ENCODE measurements at places on chromosomes 2 and 18.

GRCh38 chr2:121455446-121455845 lies 75.2 kb upstream of the RNU4ATAC start:
- DNase-seq = no peak

DNA sequence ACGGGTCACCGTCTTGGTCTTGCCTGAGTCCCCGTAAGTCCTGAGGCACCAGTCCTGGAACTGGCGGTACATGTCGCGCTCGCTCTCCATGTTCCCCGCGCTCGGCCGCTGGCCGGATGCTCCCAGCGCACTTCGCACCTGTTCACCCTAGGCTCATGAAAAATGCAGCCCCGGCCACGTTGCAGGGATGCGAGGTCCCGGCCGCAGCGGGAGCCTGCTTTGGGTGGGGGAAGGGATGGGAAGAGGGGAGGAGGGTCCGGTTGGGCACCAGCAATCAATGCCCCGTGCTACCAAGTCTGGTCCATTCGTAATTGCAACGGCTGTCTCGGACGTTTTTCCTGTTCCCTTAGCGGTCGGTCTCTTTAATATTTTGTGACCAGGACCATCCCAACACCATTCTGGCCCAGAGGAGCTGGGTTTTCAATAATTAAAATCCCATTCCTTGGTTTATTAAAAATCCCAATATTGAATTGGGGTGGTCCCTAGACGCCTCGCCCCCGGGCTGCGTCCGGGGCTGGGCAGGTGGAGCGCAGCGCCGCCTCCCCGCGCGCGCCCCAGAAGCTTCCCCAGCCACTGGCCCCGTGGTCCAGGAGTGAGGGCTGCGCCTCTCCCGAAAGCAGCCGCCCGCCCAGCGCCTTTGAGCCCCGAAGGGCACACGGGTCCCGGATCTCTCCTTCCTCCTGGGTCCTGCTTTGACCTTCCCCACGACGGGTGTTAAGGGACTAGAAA lies 1.4 kb downstream of the NOL4 start:
- DNase-seq = peak; percentile 8

DNA sequence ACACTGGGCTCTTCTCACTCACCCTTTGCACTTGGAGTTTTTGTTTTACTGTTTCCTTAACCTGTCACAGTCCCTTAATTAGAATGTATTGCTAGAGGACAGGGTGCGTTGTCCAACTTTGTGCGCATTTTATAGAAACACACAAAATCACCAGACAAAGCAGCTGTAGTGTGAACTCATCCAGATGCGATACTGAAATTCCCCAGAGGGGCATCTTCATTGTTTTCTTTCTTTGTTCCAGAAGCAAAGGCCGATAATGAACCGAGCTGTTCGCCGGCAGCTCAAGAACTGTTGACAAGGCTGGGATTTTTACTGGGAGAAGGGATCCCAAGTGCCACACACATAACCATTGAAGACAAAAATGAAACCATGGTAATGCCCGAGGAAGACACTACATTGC lies 137.6 kb downstream of the WDSUB1 start:
- no peak for DNase-seq

- no peak for DNase-seq
Measured at GRCh38 chr18:57793302-57793986, 9.7 kb downstream of the ATP8B1 start.

DNA sequence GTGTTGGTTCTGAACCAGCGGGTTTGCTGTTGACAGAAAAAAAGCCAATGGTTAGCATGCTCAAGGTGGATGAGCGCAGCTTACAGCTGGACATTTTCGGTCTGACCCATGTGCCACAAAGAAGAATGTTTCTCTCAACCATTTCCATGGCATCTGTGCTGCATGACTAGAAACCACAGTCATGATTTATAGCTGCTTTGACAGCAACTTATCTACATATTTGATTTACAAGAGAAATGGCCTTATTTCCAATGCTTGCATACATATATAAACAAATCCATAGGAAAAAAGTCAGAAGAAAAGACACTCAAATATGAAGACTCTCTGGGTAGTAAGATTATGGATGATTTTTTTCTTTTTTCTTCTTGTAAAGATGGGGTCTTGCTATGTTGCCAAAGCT lies 98.2 kb downstream of the DYNC1I2 start:
- no peak for DNase-seq

- DNase-seq = no peak
Measured at GRCh38 chr2:84792856-84793522, 87.9 kb downstream of the TRABD2A start.

DNA sequence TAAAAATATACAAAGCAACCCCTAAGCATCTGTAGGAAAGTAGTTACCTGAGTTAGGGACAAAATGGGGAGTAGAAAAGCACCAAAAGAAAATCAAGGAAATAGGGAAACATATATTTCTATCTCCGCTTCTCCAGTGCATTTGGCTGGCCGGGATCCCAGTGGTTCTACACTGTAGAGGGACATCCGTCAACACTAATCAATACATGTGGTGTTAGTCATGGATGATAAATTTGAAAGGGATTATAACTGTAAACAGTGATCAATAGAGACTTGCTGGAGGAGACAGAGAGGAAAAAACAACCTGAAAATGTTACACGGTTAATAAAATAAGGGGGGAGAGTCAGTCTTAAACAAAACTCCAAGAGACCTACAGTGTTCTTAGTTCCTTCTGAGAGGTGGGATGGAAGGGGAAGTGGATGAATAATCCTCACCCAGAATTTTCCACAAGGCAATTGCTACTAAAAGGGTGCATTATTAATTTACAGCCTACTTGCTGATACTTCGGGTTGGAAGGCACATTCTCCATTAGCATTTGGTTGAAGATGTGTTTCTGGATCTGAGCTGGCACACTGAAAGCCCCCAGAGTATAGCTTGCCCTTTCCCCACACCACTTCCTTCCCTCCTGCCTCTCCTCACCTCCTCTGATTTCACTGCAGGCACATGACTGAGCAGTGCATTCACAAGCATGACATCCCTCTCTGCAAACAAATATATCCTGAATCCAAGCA lies 530.0 kb downstream of the BCL11A start:
- DNase-seq = no peak

DNA sequence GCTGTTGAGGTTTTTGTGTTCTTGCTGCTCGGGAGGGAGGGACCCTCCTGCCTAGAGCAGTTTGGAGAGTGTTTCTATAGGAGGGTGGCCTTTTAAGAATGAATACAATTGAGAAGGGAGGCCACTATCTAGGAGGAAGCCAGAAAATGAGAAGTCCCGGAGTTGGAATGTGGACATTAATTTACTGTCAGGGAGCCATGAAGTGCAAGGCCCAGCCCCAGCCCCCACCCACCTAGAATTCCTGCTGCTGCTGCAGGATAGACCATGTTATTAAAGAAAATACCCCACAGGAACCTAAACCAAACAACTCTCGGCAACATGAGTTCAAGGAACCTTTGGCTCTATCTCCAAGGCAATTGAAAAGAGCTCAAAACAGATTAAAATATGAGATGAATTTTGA lies 46.0 kb downstream of the ZBTB7C start:
- DNase-seq = no peak

DNA sequence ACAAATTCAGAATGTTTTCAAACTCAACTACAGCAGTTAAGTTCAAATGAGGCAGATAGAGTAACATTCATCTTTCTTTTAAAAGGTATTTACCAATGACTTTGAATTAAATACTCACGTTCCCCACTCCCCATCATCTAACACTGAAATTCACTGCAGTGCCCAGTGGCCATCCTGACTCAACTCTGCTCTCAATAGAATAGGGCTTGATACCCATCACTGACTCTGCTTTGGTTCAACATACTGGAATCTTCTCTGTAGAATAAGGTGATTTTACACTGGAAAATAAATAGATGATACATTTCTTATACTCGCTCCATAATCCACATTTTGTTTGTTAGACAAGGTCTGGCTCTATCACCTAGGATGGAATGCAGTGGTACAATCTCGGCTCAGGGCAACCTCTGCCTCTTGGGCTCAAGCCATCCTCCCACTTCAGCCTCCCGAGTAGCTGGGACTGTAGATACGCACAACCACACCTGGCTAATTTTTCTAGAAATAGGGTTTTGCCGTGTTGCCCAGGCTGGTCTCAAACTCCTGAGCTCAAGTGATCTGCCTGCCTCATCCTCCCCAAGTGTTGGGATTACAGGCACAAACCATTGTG lies 66.4 kb downstream of the PRPF40A start:
- DNase-seq = no peak

- DNase-seq = no peak
Measured at GRCh38 chr2:28232295-28232694, 160.4 kb upstream of the FOSL2 start.

GRCh38 chr2:68059784-68060525 lies 2.8 kb downstream of the C1D start:
- no peak for DNase-seq

GRCh38 chr2:120863146-120863545 lies 127.5 kb downstream of the GLI2 start:
- DNase-seq = no peak

DNA sequence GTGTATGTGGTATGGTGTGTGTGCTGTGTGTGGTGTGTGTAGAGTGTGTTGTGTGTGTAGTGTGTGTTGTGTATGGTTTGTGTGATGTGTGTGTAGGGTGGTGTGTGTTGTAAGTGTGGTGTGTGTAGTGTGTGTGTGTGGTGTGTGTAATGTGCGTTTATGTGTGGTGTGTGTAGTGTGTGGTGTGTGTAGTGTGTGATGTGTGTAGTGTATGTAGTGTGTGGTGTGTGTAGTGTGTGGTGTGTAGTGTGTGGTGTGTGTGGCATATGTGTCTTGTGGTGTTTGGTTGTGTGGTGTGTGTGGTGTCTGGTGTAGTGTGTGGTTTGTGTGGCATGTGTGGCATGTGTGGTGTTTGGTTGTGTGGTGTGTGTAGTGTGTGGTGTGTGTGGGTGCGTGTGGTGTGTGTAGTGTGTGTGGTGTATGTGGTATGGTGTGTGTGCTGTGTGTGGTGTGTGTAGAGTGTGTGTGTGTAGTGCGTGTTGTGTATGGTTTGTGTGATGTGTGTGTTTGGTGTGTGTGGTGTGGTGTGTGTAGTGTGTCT lies 4.0 kb upstream of the RTP5 start:
- DNase-seq = no peak

DNA sequence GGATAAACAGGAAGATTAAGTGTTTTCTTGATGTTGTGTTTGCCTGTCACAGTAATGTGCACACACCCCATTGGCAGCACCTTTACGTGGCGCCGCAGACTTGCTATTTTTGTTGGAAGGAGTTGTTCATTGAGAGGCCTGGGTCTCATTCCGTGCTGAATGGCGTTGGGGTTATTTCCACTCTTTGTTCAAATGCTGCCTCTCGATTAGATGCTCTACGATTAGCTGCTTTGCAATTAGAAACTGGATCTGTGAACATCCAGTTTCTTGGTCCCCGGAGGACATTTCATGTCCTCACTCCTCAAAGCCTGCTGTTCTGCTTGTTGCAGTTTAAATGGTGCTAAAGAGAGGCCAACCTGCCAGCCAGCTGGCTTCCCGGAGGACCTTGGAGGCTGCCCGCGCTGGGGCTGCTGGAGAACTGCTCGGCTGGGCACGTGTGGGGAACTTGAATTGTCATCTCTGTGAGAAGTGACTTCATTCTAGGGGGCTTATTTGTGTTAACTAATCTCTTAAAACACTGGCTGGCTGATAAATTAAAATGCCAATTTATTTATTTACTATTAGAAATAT lies 117.4 kb upstream of the NABP1 start:
- no peak for DNase-seq

GRCh38 chr18:8455661-8456614 lies 153.3 kb upstream of the RAB12 start:
- no peak for DNase-seq

GRCh38 chr2:45218931-45219339 lies 209.7 kb upstream of the SIX2 start:
- DNase-seq = no peak

DNA sequence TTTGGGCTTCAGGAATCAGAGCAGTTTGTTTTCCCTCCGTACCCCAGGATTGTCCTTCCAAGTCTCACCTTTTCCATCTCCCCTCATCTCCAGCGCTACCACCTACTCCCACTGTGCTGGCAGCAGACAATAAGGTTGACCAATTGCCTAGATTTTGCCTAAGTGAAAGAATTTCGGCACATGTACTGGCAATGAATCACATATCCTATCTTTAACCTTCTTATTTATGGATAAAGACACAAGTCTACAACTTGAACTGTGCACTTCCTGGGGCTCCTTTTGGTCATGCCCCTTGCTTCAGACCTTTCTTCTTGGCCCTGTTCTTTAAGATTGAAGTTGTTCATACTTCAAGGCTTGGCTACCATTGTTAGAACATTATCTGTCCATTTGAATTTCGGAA lies 71.4 kb downstream of the KCMF1 start:
- DNase-seq = no peak

DNA sequence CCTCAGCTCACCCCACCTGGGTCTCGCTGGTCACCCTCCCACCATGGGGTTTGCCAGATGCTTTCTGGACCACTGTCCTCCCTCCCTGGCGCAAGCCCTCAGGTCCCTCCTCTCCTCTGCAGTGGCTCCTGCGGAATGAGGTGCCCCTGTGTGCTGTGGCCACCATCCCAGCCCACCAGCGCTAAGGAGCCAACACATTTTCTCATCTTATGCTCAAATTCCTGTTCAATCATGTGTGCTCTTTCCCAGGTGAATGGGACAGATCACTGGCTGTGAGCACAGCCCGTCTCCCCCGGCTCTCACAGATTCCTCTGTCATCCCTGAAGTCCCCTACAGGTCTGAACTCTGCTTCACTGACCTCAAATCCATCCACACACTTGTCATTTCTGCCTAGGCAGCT lies 15.2 kb upstream of the CCDC74B start:
- DNase-seq = no peak

DNA sequence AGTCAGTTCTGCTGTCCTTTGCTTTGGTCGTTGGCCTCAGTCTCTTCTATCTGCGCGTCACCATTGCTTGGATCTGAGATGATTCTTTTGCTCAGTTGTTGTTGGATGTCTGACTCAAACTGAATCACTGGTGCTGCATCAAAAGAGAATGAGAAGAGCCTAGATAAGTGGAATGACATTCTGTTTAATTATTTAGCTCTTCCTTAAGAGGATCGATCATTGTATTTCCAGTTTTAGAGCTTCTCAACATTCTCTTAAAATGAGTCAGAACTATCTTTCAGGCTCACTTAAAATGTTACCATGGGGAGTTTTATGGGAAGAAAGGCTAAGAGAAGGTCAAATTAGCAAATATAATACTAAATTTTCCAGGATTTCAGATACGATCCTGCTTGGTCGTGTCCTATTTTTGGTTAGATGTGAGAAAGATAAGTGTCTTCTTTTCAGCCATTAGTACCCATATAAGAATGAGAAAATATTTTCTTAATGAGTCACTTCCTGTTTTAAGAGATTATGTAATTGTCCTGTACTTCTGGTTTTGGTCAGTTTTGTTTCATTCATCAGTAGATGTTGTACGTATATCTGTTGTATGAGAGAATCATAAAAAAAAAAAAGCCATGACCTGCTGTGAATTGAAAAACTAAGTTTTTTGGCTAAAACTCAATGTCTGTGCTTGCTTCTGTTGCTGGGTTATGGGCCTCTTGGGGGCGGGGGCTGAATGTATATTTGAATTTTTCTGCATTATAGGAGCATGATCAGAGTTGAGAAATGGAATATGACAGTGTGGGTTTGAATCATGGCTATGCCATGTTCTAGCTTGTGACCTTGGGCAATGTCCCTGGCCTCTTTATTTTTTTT lies 31.6 kb upstream of the CASP10 start:
- DNase-seq = peak; percentile 67
